ENCODE measurements at places on chromosomes 1 and 21. TPM values are rescaled to one million over a fixed set of nuclear protein-coding genes. Genes with fewer than 3 reads are reported as not detected.

DNA sequence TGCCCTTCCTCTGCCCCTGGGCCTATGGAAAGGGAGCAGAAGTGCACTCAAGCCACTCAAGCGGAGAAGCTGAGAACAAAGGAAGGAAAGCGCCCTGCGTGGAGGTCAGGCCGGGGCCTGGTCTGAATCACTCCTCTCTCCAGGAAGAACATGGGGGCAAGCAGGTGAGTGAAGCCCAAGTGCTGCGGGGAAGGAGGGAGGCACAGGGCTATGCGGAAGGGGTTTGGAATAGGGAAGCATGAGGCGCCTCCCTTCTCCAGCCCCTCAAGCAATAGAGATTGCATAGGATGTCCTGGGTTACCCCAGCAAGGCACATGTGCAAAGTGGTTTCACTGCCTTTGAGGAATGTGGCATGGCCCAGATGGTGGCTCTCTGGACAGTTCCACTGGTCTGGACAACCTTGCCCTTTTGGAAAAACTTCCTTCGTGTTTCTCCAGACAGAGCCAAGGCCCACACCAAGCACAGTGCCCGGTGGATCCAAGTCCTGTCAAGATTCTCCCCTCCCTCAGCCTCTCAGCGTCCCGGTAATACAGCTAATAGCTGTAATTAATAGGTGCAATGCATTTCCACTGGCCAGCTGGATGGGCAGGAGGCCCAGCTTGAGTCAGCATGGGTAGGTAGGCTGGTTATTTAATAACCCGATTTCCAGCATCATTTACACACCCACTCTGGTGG is 13.7 kb downstream of the BLACAT1 start:
- DNase-seq, result no peak

GRCh38 chr1:226686440-226687425 is 52.3 kb downstream of the ITPKB start:
- no peak for DNase-seq

LINGO4 gene
- total RNA-seq, result not detected

DNA sequence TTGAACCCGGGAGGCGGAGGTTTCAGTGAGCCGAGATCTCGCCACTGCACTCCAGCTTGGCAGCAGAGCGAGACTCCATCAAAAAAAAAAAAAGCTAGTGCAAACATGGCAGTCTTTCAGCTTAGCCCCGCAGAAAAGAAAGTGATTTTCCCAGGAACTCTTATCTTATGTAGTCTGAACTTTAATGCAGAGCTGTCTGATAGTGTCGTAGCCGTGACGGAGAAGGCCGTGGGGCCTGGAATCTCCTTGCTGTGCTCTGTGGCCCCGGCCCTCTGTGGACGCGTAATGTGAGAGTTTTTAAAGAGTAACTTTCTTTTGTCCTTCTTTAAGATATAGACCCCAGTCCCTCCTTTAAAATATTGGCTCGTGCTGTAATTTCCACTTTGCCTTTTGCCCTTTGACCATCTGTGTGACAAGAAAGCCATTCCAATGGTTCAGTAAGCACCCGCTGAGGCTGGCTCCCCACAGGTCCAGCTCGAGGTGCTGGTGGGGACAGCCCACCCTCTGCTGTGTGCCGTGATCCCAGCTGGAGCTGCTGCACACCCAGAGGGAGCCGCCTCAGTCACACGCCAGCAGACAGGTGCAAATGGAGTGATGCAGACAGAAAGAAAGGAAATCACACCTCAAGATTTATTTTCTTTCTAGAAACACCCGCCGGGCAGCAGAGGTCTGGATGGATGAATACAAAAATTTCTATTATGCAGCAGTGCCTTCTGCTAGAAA is 164.0 kb downstream of the PGBD5 start:
- no peak for DNase-seq

HCRTR1 gene
- not detected for total RNA-seq

DNA sequence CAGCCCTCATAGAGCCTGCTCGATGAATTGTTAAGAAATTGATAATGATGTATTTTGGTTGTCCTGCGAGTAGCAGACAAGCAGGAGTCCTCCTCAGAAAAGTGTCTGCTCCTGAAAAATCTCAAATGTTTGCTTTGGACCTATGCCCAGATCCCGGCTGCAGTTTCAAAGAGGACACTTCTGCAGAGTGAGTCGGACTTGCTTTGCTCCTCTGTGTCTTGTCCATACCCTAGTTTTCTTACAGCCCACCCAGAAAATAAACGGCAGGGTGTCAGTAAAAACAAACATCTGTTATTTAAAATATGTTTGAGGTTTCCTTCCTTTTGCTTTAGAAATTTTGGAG is 2.8 kb downstream of the S100A10 start:
- no peak for DNase-seq

DNA sequence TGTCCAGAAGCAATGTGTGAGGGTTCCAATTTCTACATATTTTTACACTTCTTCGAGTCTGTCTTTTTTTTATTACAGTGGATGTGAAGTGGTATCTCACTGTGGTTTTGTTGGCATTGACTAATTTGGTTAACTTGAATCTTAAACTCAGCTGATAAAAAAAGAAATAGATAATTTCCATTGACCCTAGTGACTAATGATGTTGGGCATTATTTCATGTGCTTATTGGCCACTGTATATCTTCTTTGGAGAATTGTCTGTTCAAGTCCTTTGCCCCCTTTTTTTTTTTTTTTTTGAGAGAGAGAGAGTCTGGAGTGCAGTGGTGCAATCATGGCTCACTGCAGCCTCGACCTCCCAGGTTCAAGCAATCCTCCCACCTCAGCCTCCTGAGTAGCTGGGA is 33.3 kb upstream of the NBPF3 start:
- DNase-seq, result no peak

Data from mammary epithelial cell (primary cell).